Activated B cell treated with CpG ODN at 0.5 μM for 24 hours (primary cell): ENCODE measurements at places on chromosomes 6 and 20.

GRCh38 chr6:170553534-170554012 lies 466 bp upstream of the PSMB1 start:
- H3K36me3 ChIP-seq, result peaks cover 38% of the 10 kb centered on the region
- no peak overlapping the region for H3K27ac ChIP-seq
- peaks cover 29% of the 10 kb centered on the region for H3K4me1 ChIP-seq
- no peaks in the 10 kb centered on the region for H3K27me3 ChIP-seq
- DNase-seq, result no peak

GRCh38 chr6:28525496-28526039 lies at the start of gene GPX5:
GPX5 (plus strand) TSS chr6:28525881; CDS start chr6:28526014, 133 bp downstream.
- DNase-seq, result no peak
- no peaks in the 10 kb centered on the region for H3K4me1 ChIP-seq
- peaks cover 63% of the 10 kb centered on the region for H3K27me3 ChIP-seq

- no peak overlapping the region for H3K27ac ChIP-seq
- H3K4me1 ChIP-seq, result no peaks in the 10 kb centered on the region
- no peaks in the 10 kb centered on the region for H3K36me3 ChIP-seq
These were observed 82.2 kb downstream of the CHMP4B start for GRCh38 chr20:33893314-33893713.

DNA sequence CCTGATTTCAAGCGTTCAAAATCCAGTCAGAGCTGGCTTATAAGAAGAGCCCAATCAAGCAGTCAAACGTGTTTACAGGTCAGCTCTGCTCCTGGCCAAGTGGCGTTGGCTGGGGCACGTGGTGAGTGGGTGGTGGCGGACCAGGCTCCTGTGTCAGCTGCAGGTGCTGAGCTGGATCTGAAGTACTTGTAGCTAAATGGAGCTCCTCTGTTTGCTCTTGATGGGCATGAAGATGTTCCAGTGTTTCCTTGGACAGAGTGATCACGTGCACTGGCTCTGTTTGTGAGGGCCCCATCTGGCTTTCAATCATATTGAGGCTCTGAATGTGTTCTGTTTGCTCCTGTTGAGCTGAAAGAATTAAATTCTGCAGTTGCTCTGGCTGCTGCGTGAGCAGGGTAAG lies 10.2 kb upstream of the MICAL1 start:
- DNase-seq, result no peak
- H3K27ac ChIP-seq, result no peak overlapping the region
- H3K36me3 ChIP-seq, result peaks cover 91% of the 10 kb centered on the region
- H3K4me1 ChIP-seq, result peaks cover 41% of the 10 kb centered on the region
- H3K4me3 ChIP-seq, result no peak overlapping the region
- H3K27me3 ChIP-seq, result no peaks in the 10 kb centered on the region
